ENCODE measurements at places on chromosomes 3 and 15. TPM values are rescaled to one million over a fixed set of nuclear protein-coding genes. Genes with fewer than 3 reads are reported as not detected.
A peak's percentile ranks its signal among the peaks of the same experiment; 100 is the strongest.

The PRR20G gene
- not detected for total RNA-seq

The GP9 gene
- total RNA-seq, result not detected

GRCh38 chr3:15319575-15319974 lies 12.8 kb downstream of the SH3BP5 start:
- H3K36me3 ChIP-seq, result peaks cover 1% of the 10 kb centered on the region
- H3K27me3 ChIP-seq, result no peaks in the 10 kb centered on the region
- no peak for DNase-seq
- peaks cover 74% of the 10 kb centered on the region for H3K4me1 ChIP-seq
- H3K27ac ChIP-seq, result peak overlapping the region; percentile 44
- no peak overlapping the region for H3K4me3 ChIP-seq

GRCh38 chr3:59425371-59425770 lies 375.5 kb upstream of the CFAP20DC start:
- peaks cover 8% of the 10 kb centered on the region for H3K27me3 ChIP-seq
- H3K4me3 ChIP-seq, result no peak overlapping the region
- H3K36me3 ChIP-seq, result no peaks in the 10 kb centered on the region
- peaks cover 73% of the 10 kb centered on the region for H3K4me1 ChIP-seq
- H3K27ac ChIP-seq, result peak overlapping the region; percentile 80

DNA sequence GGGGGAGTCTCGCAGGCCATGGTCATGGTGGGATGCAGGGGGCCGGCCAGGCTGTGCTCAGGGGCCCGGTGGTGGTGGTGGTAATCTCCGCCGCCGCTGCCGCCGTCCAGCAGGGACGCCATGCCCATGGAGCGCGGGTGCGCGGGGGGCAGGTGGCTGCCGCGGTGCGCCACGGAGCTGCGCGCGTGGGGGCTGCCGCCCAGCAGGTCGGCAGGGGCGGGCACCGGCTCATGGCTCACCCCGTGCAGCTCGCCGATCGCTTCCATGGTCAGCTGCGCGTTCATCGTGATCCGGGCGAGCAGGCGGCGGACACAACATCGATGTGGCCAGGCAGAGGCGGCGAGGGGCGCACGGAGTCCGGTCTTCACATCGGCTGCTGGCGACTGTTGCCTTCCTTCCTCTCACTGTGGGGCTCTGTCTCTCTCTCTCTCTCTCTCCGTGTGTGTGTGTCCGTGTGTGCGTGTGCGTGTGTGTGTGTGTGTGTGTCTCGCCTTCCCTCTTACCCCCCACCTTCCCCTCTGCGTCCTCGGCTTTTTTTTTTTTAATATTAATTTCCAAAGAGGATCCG lies 451 bp downstream of the ONECUT1 start:
- peaks cover 15% of the 10 kb centered on the region for H3K4me1 ChIP-seq
- no peak overlapping the region for H3K27ac ChIP-seq
- peak; percentile 20 for DNase-seq
- H3K36me3 ChIP-seq, result no peaks in the 10 kb centered on the region
- peaks cover 76% of the 10 kb centered on the region for H3K27me3 ChIP-seq

DNA sequence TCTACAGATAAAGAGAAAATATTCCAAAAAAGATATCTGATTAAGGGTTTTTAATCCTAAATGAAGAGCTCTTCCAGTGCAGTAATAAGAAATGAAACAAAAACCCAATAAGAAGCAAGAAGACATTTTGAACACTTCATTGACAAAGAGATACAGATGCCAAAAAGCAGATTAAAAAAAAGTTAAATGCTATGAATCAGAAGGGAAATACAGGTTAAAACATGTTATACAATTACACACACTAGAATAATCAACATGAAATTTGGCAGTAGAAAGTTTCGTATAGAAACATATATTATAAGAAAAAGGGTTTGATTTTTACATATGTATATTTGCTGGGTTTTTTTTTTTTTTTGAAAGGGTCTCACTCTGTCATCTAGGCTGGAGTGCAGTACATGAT lies 135.0 kb downstream of the ROBO1 start:
- no peaks in the 10 kb centered on the region for H3K36me3 ChIP-seq
- H3K27me3 ChIP-seq, result no peaks in the 10 kb centered on the region

- no peaks in the 10 kb centered on the region for H3K36me3 ChIP-seq
- no peaks in the 10 kb centered on the region for H3K4me1 ChIP-seq
- no peak overlapping the region for H3K4me3 ChIP-seq
- H3K27ac ChIP-seq, result peak overlapping the region; percentile 13
- DNase-seq, result no peak
These were observed 248.9 kb downstream of the THSD4 start for GRCh38 chr15:71364117-71364584.

GRCh38 chr3:13504161-13504831 lies 24.2 kb downstream of the HDAC11 start:
- no peaks in the 10 kb centered on the region for H3K4me1 ChIP-seq
- H3K27ac ChIP-seq, result no peak overlapping the region
- H3K36me3 ChIP-seq, result no peaks in the 10 kb centered on the region

DNA sequence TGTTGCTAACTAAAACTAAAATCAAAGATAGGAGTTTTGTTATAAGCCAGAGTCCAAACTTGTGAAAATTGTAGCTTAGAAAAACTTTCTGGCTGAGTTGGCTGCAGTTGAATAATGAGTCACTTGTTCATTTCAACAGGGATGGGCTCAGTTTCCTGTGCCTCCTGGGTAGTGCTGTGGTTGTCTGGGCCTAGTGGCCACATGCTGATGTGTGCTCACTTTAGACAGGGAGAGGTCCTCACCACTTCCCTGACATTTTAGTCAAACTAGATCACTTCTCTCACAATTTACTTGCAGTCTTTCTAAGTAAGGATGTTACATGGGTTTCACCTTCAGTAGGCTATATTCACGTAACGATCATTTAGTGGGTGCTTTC lies 6.3 kb upstream of the UBE2Q2 start:
- H3K36me3 ChIP-seq, result no peaks in the 10 kb centered on the region
- H3K27ac ChIP-seq, result no peak overlapping the region
- H3K4me3 ChIP-seq, result no peak overlapping the region
- no peaks in the 10 kb centered on the region for H3K4me1 ChIP-seq
- H3K27me3 ChIP-seq, result peaks cover 4% of the 10 kb centered on the region

DNA sequence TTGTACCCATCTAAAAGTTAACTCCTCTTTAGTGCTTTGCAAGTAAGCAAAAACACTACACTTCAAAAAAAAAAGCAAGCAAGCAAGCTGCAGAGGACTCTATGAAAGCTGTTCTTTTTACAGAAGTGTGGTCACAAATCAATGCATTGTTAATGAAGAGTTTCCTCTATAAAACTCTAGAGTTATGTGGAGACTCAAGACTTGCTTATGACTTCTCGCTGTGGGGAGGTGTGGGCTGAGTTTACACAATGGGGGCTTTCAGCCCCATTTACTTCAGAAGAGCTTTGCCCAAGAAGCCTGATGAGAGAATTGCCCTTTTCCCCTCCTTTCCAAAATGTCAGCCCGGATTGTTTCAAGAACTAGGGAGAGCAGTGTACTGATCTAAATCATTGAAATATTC lies 144.4 kb downstream of the IGSF11 start:
- peaks cover 2% of the 10 kb centered on the region for H3K4me1 ChIP-seq
- DNase-seq, result no peak
- H3K4me3 ChIP-seq, result no peak overlapping the region
- H3K27me3 ChIP-seq, result peaks cover 6% of the 10 kb centered on the region
- H3K27ac ChIP-seq, result no peak overlapping the region
- no peaks in the 10 kb centered on the region for H3K36me3 ChIP-seq

- no peak overlapping the region for H3K27ac ChIP-seq
- H3K4me1 ChIP-seq, result peaks cover 21% of the 10 kb centered on the region
- H3K36me3 ChIP-seq, result peaks cover 25% of the 10 kb centered on the region
- no peak for DNase-seq
- H3K4me3 ChIP-seq, result no peak overlapping the region
These were observed 21.0 kb downstream of the SEC61A1 start for GRCh38 chr3:128073185-128073725.

GRCh38 chr3:73029321-73029796 lies 32.1 kb upstream of the EBLN2 start:
- H3K4me3 ChIP-seq, result peak overlapping the region; percentile 2
- no peaks in the 10 kb centered on the region for H3K27me3 ChIP-seq
- peak overlapping the region; percentile 82 for H3K27ac ChIP-seq

DNA sequence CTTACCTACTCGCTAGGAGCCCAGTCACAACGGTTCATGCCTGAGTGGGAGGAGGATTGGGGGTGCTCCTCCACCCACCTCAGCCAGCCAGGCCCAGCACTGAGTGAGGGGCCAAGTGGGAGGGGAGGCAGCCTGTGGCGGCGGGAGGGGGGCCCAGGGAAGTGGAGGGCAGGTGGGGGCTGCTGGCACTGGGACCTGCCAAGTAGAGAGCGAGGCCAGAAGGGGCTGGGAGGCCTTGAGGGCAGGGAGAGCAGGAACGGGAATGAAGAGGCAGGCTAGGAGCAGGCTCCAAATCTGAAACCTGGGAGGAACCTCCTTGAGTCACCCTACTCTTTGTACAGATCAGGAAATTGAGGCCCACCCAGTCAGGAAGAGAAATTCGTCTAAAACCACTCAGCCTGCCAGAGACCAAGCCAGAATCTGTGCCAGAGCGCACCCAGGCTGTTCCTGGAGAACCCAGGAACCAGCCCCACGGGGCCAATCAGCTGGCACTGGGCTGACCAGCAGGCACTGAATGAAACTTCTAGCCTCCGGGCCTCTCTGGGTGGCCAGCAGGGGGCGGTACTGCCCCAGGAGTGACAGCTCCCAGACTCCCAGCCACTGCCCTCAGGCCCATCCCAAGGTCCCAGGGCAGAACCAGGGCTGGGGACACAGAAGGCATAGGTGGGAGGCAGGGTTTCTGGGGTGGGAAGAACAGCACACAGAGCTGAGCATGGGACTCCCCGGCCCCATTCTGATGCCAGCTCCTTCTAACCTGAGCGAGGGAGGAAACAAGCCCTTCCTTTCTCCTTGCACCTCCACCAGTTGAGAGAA lies 14.8 kb upstream of the CYP11A1 start:
- no peaks in the 10 kb centered on the region for H3K36me3 ChIP-seq
- H3K27me3 ChIP-seq, result no peaks in the 10 kb centered on the region
- peaks cover 80% of the 10 kb centered on the region for H3K4me1 ChIP-seq
- H3K27ac ChIP-seq, result peak overlapping the region; percentile 97

All from activated CD4-positive, alpha-beta T cell treated with anti-CD3 and anti-CD28 coated beads for 36 hours (primary cell).